Activated CD4-positive, alpha-beta T cell treated with anti-CD3 and anti-CD28 coated beads, Interleukin-2, Interleukin-6, amounts not matched to agents 100 ng/mL and 50 ng/mL, durations not matched to agents 16 hours and 8 hours (primary cell): ENCODE measurements at places on chromosomes 4 and X.

DNA sequence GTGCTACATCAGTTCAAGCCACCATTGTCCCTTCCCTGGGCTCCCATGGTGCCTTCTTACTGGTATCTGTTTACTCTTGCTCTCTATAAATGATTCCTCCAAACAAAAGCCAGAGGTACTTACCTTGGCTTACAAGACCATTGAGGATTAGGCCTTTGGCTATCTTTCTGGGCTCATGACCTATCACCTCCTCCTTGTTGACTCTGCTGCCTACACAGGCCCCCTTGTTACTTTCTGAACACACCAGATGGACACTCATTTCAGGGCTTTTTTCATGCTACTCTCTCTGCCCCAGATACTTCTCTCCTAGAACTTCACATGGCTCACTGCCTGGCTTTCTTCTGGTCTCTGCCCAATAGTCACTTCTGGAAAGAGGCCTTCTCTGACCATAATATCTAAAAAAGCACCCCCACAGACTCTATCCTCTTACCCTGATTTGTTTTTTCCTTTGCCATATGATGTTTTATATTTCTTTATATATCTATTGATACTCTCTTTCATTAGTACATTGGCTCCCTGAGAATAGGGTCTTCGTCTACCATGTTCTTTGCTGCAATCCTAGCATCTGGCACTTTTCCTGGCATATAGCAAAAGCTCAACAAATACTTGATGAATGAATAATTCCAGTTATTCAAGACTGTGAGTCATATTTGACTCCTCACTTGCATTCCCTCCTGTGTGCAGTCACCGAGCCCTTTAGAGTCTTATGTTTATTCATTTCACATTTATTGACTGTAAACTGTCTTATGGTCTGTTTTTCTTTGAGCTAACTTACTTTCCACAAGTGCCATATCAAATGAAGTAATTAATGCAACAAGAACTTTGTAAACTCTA, 27.1 kb upstream of the TAPT1 start:
- no peak for DNase-seq

DNA sequence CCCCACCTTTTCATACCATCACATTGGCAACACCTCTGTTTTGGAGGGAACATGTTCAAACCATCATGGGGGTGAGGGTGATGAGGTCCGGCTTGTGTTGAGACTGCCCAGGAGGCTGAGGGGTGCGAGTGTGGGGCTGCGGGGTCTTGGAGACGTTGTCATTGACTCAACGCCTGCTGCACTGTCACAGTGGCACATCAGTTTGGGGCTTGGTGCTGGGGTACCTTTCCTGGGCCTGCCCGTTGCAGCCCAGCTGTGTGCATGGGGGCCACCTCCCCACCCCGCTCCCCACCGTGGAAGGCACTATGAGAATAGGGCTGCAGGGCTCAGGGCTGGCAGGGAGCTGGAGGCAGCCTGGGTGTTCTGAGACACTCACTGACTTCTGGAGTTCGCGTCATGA, 2.3 kb downstream of the HTRA3 start:
- DNase-seq, result no peak

DNA sequence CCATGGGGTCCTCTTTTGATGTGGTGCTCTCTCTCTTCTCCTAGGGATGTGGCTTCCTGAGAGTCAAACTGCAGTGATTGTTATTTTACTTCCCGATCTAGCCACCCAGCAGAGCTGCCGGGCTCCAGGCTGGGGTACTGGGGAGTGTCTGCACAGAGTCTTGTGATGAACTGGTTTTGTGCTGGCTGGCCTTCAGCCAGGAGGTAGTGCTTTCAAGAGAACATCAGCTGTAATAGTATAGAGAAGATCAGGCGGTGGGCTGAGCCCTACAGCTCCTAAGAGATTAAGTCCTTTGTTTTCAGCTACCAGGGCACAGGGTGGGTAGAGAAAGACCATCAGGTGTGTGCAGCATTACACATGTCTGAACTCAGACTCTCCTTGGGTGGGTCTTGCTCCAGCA, 59.0 kb upstream of the AGTR2 start:
- no peak for DNase-seq

DNA sequence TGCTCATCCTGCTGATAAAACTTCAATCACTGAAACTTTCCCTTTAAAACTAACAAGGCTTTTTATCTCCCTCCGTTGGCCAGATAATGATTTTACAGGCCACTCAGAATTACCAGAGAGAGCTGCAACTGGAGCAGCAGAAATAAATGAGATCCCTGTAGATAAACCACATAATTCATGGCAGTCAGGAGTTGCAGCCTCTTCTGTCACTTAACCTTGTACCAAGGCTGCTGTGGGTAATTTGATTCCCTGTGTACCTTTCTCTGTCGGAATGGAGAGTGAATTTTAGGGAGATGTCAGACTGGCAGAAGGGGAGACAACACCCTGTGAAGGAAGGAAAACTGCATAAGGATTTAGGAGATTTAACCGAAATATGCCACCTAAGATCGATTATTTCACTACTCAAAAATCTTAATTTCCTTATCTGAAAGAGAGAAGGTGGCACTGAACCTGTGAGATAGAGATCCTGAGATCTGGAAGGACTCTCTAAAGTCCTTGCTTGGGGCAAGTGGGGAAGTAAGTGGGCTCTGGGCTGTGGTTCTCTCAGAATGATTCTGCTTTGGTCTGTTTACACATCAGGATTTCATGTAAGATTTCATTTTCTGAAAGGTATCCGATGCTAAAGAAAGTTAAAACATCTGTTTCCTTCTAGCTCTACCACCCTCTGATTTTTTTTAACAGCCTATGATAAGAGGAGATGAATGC, 14.3 kb upstream of the TSPAN5 start:
- no peak for DNase-seq

DNA sequence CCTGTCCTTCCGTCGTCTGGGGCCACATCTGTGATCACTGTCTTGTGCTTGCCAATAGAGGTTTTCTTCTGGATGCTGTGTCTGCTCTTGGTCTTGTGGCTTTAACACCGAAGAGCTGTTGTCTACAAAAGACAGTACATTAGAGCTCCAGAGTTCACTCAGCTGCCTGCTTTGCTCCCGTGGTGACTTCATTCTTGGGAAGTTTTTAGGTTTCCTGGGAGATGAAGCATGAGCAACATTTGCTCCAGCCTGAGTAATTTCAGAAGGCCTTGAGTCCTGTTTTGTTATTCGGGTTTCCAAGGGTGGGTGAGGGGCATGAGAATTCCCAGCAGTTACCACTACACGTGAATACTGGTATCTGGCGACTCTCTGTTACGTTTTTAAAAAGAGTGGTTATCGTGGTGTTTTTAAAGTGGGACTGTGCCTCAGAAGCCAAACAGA, 189.2 kb downstream of the SHROOM3 start:
- DNase-seq, result peak; percentile 6

DNA sequence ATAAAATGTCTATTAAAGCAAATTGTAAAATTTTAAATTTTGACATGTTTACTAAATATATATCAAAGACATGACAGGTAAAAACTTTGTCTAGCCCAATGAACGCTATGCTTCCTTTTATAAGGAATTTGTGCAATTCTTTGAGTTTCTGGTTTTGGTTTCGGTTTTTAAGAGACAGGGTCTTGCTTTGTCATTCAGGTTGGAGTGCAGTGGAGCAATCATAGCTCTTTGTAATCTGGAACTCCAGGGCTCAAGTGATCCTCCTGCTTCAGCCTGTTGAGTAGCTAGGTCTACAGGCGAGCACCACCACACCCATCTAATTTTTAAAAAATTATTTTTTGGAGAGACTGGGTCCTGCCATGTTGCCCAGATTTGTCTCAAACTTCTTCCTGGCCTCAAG, 60.7 kb downstream of the BLTP1 start:
- no peak for DNase-seq

GRCh38 chr4:11626066-11626465, 197.4 kb upstream of the HS3ST1 start:
- DNase-seq, result no peak

GRCh38 chrX:108270280-108270679, 167.9 kb downstream of the COL4A6 start:
- no peak for DNase-seq

GRCh38 chr4:1579001-1579900, 104.9 kb downstream of the FAM53A start:
- peak; percentile 69 for DNase-seq

DNA sequence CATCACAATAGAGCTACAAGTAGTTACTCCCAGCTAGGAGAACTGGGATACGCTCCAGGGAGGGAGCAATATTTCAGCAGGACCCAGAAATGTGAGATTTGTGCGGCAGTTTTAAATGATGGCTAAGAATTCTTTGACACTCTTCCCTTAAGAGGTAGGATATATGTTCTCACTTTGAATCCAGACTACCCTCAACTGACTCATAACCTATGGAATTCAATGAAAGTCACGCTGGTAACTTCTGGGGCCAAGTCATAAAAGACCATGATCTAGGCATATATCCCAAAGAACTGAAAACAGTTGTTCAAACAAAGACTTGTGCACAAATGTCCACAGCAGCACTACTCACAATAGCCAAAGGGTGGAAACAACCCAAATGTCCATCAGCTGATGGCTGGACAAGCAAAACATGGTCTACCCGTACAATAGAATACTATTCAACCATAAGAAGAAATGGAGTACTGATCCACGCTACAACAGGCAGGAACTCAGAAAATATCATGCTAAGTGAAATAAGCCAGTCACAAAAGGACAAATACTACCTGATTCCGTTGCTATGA, 10.5 kb downstream of the CD99L2 start:
- DNase-seq, result no peak

DNA sequence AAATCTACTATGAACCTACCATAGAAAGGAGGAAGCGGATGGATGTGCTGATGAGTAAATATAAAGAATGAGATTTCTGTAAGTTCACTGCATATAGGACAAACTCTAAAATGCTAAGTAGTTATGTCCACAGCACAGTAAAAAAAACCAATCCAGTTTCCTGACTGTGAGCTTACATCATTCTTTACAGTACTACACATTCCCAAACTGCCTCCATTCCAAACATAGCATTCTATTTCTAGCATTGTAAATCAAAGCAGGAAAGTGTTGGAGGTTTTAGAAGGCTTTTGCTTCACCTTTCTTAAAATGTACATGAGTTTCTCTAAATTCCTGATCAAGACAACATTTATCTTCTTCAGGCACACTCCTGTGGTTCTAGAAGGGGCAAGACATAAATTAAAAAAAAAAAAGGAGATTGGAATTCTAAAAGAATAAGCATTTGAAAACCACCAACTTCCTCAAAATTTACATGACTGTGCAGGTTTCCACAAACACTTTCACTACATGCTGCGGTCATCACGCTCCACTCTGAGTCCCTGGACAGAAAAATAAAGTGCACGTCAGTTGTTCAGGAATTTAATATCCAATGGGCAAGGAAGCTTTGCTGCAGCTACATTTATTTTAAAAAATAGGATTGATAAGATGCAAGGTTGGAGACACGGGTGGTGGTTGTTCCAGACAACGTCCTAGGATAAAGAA, 297.6 kb upstream of the STS start:
- DNase-seq, result no peak

- no peak for DNase-seq
Observed at GRCh38 chr4:106142616-106143127, 173.3 kb downstream of the TBCK start.

DNA sequence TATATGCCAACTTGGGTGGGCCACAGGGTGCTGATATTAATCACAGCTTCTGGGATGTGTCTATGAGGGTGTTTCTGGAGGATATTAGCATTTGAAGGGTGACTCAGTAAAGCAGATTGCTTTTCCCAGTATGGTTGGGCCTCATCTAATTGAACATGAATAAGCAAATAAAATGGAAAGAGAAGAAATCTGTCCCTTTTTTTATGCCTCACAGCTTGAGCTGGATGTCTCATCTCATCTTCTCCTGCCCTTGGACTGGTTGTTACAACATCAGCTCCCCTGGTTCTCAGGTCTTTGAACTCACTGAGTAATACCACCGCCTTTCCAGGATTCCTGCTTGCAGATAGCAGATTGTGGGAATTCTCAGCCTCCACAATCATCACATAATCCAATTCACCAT, 1149.2 kb downstream of the PCDH18 start:
- no peak for DNase-seq

GRCh38 chrX:48676893-48677270, 6.7 kb upstream of the WAS start:
- peak; percentile 18 for DNase-seq

GRCh38 chr4:84878546-84878945, 87.9 kb downstream of the WDFY3 start:
- no peak for DNase-seq

DNA sequence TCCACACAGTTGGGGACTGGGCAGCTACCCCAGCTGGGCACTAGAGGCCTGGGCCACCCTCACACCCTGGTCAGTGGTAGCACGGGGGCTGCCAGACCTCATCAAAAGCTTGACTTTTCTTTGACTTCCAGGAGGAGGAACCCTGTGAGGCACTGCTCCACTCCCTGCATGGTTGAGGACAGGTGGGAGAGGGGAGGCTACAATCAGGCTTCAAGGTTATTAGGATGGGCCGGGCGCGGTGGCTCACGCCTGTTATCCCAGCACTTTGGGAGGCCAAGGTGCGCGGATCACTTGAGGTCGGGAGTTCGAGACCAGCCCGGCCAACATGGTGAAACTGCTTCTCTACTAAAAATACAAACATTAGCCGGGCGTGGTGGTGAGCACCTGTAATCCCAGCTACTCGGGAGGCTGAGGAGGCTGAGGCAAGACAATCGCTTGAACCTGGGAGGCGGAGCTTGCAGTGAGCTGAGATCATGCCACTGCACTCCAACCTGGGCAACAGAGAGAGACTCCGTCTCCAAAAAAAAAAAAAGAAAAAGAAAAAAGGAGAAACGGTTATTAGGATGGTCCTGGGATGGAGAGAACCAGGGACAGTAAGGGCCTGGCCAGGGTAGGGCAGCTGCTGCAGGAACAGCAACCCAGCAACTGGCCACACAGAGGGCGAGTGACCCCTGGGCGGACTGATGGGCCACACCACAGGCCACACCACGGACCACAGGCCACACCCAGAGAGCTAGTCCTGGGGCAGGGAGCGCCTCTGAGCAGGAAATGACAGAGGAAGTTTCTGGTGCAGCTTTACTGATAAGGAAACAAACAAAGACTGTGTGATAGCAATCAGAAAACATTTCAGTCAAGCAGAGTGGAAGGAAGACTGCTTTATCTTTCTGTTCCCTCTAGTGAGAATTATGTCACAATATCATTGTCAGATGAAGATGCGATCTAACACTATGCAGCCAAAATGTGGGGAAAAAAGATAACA, 20.5 kb upstream of the OPN1LW start:
- peak; percentile 59 for DNase-seq

DNA sequence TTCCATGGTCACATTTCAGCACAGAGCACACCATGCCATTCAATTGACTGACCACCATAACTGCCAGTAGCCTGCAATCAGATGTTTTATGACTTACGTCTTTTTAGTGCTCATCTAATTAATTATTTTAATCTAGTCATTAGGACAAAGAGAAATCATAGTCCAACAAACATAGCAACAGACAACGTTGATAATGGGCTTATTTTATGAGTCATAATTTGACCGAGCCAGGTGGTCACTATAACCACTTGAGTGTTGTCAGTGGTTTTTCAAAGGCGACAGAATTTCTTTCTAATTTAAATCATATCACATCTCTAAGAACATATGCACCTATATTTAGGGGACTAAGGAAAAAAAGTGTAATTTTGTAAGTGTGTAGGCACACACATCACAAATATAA, 1.9 kb downstream of the SEC24D start:
- no peak for DNase-seq

GRCh38 chr4:5096261-5096660, 45.0 kb downstream of the STK32B start:
- no peak for DNase-seq

- DNase-seq, result no peak
Observed at GRCh38 chr4:89704651-89705395, 132.1 kb downstream of the SNCA start.

- no peak for DNase-seq
Observed at GRCh38 chr4:101008503-101008902, 338.8 kb downstream of the PPP3CA start.
